ENCODE measurements at places on chromosomes 5 and 9.

DNA sequence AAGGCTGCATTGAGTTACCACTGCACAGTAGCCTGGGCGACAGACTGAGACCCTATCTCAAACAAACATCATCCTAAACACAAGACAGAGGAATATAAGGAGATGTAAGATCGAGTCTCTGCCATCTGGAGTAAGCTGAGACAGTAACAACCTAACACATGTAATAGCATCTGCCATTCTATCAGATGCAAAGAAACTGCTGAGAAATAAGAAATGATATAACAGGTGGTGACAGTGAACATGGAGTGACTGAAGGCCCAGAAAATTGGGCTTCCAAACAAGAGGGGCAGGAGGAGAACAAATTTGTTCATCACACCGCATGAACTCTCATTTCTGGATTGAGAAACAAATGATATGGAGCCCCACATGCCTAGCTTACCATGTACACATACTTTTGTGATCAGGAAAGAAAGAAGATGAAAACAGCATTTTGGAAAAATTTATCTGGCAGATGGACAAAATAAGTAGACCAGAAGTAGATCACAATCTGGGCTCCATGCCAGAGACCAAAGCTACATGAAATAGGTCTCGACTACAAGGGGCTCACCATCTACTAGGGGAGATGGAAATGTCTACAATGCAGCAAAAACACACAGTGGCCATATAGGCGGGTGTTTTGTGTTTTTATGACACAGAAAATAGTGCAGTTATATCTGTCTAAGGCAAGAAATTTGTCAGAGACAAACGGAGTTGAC is 45.5 kb downstream of the ECPAS start:
- no peak for DNase-seq

GRCh38 chr5:139825690-139826089 is 30.1 kb downstream of the PSD2 start:
- no peak for DNase-seq

DNA sequence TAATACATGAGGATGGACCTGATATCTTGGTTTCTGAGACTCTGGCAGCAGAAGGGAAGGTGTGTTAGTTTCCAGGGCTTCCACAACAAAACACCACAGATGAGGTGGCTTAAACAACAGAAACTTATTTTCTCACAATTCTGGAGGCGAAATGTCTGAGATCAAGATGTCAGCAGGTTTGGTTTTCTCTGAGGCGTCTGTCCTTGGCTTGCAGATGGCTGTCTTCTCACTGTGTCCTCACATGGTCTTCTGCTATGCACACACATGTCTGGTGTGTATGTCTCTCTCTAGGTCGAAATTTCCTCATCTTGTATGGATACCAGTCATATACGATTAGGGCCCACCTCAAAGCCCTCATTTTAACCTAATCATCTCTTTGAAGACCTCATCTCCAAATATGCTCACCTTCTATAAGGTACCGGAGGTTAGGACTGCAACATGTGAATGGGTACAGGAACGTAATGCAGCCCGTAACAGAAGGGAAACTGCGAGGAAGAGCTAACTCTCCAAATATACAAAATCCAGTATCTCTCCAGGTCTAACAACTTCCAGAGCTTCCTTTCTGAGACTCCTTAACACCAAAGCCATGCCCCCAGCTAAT is 139.8 kb upstream of the SMARCA2 start:
- DNase-seq = no peak

GRCh38 chr5:1666812-1667588 is 132.6 kb downstream of the MRPL36 start:
- no peak for DNase-seq

DNA sequence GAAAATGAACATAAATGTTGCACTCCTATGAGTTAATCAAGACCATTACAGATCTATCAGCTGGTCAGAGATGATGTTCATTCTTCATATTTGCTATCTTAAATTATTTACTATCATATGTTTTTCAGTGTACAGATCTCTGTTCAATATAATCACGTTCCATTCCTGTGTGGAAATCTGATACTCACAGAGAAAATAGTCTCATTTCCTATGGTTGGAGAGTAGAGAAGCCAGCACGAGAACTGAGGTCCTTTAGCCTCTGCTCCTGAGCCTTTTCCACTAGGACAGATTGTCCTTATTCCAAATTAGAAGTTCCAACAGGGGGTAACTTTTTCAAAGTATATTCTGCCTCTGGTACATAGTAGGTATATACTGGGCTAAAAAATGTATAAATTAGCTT is 29.2 kb downstream of the UGCG start:
- DNase-seq = no peak

DNA sequence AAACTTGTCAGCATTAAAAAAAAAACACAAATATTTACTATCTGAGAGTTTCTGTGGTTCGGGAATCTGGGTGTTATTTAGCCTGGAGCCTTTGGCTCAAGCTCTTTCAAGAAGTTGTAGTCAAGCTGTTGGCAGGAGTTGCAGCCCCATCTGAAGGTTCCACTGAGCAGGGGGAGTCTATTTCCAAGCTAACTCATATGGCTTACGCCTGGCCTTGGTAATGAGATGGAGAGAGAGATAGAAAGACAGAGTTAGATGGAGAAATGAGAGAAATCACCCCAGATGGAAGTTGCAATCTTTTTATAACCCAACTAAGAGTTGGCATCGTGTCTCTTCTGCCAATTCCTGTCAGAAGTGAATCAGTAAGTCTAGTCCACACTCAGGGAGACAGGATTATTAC is 1075.2 kb upstream of the SEMA6A start:
- no peak for DNase-seq

DNA sequence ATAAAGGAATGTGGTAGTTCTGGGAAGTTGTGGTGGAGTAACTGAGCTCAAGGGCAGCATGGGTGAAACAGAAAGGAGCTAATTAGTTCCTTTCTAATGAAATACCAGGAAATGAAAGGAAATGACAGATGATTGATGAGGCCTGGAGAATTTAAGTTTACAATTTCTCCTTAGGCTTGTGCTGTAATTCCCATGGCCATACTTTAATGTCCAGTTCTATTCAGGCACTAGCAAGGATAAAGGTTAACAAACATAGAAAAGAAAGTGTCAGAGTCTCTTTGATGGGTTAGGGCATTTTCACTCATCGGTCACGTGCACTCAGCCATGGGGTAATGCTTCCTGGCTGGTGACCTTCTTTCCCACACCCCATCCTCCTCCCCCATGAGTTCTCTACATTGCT is 70.3 kb downstream of the CTSL start:
- no peak for DNase-seq

DNA sequence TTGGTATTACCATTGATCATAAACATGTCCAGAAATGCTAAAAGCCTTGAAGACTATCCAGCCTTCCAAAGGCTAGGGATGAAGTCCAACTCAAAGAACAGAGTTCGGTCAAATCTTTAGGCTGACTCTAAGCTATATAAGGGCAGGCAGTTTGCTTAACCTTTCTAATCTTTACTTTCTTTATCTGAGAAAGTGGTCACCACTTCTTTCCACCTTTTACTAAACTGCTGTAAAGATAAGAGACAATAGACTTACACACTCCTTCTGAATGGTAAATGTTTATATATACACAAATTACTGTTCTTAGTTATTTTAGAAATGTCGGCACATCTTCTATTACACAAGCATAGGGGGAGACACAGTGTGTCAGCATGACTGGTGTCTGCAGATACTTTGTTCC is 100.4 kb downstream of the NREP start:
- no peak for DNase-seq

DNA sequence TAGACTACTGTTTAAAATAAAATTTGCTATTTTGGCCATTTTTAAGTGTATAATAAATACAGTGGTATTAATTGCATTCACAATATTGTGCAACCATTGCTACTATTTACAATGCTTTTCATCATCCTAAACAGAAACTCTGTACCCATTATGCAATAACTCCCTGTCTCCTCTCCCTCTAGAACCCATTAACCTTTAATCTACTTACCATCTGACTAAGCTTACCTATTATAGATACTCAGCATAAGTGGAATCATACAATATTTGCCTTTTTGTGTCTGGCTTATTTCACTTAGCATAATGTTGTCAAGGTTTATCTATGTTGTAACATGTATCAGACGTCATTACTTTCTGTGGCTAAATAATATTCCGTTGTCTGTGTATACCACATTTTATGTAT is 25.9 kb downstream of the CD14 start:
- DNase-seq = no peak

- DNase-seq = no peak
Observed at GRCh38 chr5:178304761-178305645, 72.4 kb upstream of the PHYKPL start.

- DNase-seq = no peak
Observed at GRCh38 chr5:56105511-56106291, 110.9 kb upstream of the IL6ST start.

GRCh38 chr5:6750142-6750840 is 37.1 kb downstream of the TENT4A start:
- DNase-seq = no peak

DNA sequence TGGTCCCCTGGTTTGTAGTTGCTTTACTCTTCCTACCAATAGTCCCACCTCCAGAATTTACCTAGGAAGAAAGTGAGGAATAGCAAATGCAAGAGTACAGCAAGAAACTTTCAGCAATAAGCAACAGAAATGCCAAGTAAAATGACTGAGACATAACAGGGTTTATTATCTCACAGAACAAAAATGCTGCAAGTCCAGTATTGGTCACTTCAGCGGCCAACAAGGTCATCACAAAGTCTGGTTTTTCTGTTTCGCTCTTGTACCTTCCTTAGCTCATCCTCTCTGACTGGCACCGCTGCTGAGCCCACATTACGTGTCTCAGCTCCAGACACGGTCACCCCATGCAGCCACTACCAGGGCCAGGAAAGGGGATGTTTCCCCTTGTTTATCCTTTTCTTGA is 82.7 kb downstream of the RFK start:
- no peak for DNase-seq

DNA sequence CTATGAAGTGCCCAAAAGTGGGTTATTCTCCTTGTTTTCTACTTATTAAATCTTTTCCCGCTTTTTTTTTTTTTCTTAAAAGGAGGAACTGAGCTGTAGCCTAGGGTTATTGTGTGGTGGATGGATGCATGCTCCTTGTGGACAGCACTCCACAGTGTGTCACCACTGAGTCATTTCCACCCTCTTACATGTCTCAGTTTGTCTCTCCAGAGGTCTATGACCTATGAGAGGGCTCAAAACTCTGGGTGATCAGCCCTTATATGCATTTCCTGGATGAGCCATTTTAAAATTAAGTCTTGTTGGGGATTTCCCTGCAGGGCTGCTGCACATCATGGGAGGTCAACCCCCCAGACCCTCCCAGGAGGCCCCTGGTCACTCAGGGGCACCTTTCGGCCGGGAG is 102.2 kb upstream of the MOCS2 start:
- no peak for DNase-seq

DNA sequence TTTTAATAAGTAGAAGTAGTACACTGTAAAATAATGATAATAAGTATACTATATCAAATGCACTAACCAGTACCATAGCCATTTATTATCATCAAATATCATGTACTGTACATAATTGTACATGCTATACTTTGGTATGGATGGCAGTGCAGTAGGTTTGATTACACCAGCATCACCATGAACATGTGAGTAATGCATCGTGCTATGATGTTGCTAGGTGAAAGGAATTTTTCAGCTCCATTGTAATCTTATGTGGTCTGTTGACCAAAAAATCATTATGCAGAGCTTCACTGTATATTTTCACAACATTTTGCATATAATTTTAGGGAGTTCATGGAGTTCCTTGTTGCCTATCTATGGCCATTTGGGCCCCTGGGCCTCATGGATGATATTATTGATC is 72.2 kb upstream of the HMHB1 start:
- no peak for DNase-seq

- DNase-seq = peak; percentile 39
Observed at GRCh38 chr5:54440456-54440893, 15.0 kb upstream of the HSPB3 start.

- no peak for DNase-seq
Observed at GRCh38 chr9:128575469-128575868, 23.1 kb downstream of the SPTAN1 start.

DNA sequence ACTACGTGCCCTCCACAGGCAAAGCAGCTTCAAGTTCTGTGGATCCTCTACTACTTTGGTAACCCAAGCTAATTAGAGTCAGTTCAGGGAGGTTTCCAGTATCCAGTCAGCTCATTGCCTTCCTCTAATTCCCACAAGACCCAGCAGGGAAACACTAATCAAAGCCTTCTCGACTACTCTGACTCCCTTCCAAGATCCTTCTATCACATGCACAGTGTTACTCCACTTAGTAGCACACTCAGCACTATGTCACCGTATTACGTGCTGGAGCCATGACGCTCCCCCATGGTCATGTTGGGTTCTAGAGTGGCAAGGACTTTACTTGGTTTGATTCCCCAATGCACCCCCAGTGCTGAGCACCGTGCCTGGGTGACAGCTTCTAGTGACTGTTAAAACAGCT is 53.0 kb downstream of the DCP2 start:
- DNase-seq = no peak

- no peak for DNase-seq
Observed at GRCh38 chr9:91676046-91676445, 252.4 kb upstream of the NFIL3 start.

DNA sequence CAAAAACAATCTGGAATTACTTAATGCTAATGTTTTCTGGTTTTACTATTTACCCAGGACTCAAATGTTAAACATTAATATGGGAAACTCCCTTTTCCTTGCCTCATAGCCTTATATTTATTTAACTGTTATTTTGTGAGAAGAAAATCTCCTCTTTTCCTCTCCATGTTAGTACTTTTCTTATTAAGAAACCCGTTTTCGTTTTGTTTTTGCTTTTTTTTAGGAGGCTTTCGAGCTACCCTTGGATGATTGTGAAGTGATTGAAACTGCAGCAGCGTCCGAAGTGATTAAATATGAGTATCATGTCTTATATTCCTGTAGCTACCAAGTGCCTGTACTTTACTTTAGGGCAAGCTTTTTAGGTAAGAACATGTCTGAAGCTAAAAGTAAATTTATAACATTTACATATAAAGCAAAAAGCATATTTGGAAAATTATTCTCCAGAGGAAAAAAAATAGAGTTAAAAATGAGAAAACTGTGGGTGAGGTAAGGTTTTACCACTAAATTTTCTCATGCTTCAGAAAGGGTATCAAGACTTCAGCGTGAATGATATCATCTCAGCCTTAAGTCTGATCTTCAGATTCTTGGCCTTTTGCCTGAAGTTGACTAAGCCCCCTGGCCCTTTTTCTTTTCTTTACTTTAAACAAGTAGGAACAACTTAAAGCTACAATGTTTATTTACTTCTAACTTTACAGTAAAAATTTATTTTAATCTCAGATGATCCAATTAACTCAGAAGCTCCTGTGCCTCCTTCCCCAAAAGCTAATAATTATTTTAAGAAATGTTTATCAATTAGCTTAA is 113.8 kb downstream of the RPS23 start:
- DNase-seq = no peak

- DNase-seq = no peak
Observed at GRCh38 chr9:73153793-73154227, 2.1 kb downstream of the ANXA1 start.

DNA sequence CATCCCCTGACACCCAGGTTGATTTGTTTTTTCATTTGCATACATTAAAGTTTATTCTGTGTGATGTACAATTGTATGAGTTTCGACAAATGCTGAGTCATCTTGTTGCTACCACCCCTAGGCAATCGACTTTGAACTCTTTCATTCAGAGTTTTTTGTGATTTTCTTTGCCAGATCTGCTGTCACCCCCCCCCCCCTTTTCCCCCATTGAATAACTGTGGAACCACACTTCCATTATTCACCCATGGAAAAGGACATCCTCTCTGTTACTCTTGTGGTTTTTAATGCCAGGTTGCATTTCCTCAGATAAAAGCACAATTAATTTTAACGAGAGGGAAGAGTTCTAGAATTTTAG is 13.7 kb upstream of the FAM120AOS start:
- no peak for DNase-seq
